ENCODE measurements at places on chromosomes 5 and 9. TPM values are rescaled to one million over a fixed set of nuclear protein-coding genes. Genes with fewer than 3 reads are reported as not detected.

- H3K4me1 ChIP-seq = no peaks in the 10 kb centered on the region
- no peak overlapping the region for H3K27ac ChIP-seq
- no peak for DNase-seq
- H3K36me3 ChIP-seq = no peaks in the 10 kb centered on the region
Measured at GRCh38 chr5:174423558-174423957, 300.8 kb upstream of the MSX2 start.

DNA sequence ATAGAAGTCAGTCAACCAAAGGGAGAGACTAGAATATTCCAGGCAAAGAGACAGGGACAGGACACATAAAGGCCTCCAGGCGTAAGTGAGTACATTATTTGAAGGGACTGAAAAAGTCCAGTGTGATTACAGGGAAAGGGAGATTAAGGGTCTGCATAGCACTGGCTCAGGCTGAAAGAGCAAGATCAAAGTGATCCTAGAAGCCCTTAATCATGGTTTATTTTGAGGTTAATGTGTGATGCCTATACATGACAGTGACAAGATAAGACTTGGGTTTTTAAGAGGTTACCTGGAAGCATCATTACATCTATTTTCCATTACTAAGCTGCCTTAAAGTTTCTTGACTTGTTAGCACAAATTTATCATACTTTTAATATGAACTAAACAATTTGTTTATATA, 25.8 kb downstream of the LMBRD2 start:
- no peak overlapping the region for H3K27ac ChIP-seq
- H3K4me3 ChIP-seq = no peak overlapping the region
- H3K4me1 ChIP-seq = no peaks in the 10 kb centered on the region
- DNase-seq = no peak

DNA sequence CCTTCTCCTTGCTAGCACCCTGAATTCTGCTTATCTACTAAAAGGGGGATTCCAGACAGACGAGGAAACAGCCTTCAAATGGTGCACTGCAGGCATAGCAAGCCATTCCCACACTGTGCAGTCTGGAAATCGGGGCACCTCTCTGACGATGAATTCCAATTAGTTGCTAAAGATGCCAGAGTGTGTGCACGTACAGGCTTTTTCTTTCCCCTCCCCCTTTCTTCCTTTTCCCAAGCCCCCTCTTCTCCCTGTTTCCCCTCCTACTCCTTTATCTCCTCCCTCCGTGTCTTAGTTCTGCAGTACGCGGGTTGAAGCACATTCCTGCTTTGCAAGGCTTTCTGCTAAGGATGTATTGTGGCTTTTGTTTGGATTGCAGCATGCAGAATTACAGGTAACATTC, at the start of gene GPR21:
TSS of gene GPR21 (plus strand) at position 316 of the 400 bp plus-strand sequence. CDS start 900 bp downstream, outside the sequence.
- H3K4me1 ChIP-seq = peaks cover 20% of the 10 kb centered on the region
- DNase-seq = no peak
- peak within 1 kb of the TSS; percentile 37 for H3K27ac ChIP-seq
- H3K36me3 ChIP-seq = peaks cover 21% of the 10 kb centered on the region

CTSV gene
- total RNA-seq = not detected

DNA sequence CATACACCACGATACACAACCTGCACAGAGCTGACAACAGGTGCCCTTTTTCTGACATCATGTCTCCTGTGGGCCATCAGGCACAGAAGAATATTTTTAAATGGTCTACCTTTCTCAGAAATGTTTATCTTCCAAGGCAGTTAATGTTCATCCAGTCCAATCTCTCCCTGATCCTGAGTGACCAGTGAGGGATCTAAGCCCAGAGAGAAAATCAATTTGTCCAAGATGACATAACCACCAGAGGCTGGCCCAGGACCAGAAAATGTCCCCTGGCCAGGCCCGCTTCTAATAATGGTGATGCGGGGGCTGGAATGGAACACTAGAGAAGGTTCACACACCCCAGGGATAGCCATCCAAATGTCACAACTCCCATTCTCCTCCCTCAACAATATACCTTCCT, 357.9 kb upstream of the KIF2A start:
- H3K27ac ChIP-seq = peak overlapping the region; percentile 64
- H3K27me3 ChIP-seq = no peaks in the 10 kb centered on the region
- no peak overlapping the region for H3K4me3 ChIP-seq
- peaks cover 10% of the 10 kb centered on the region for H3K4me1 ChIP-seq

GRCh38 chr9:24594234-24594850, 48.6 kb upstream of the IZUMO3 start:
- H3K4me3 ChIP-seq = no peak overlapping the region
- no peak for DNase-seq
- no peaks in the 10 kb centered on the region for H3K36me3 ChIP-seq
- no peaks in the 10 kb centered on the region for H3K4me1 ChIP-seq
- H3K27ac ChIP-seq = no peak overlapping the region

DNA sequence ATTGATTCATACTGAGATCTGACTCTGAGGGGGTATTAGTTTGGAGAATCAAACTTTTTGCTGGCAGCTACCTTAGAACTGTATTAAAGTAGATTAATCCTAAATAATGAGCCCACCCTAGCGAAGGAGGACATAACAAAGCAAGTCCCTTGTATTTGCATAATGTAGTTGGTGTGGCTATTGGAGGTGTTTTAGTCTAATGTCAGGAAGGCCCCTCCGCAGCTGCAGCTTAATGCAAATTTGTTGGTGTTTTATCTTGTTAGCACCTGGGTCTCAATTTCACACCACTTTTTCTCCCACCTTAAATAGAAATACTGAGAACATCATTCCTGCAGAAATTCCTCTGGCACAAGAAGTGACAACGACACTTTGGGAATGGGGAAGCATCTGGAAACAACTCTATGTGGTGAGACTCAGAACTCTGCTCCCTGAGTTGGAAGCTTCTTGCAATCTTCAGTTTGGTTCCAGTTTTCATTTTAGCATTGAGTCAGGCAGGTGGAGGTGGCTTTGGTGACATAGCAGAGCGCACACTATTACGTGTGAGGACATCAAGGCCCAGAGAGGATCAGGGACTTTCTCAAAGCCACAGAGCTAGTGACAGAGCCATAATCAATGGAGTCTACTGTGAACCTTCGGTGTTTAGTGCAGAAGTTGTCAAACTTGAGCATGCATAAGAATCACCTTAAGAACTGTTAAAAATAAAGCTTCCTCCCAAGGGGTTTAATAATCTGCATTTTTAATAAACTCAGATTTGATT, 33.9 kb downstream of the DOCK2 start:
- no peaks in the 10 kb centered on the region for H3K27me3 ChIP-seq
- H3K4me3 ChIP-seq = no peak overlapping the region
- DNase-seq = no peak
- H3K4me1 ChIP-seq = no peaks in the 10 kb centered on the region

SLC44A1 gene
- 74.9 TPM for total RNA-seq

DNA sequence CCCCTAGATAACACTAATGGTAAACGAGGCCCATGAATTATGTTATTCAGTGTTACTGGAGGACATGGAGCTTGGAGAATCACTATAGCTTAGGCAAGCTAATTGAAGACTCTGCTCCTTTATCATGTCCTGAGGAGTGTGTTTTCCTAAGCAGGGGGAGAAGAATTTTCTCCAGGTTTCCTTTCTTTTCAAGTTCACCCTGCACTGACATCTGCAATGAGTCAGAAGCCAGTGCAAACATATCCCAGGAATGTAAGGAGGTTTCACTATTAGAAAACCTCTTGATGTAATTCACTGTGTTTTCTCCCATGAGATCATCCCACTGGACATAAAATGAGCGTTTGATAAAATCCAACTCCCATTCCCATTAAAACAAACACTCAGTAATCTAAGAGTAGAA, 75.6 kb downstream of the DMRT2 start:
- DNase-seq = no peak
- H3K27me3 ChIP-seq = no peaks in the 10 kb centered on the region
- no peaks in the 10 kb centered on the region for H3K36me3 ChIP-seq
- no peaks in the 10 kb centered on the region for H3K4me1 ChIP-seq
- no peak overlapping the region for H3K4me3 ChIP-seq

GPR150 gene
- total RNA-seq = 0.44 TPM

PCDHGA6 gene
- total RNA-seq = 12.3 TPM

EGFL7 gene
- total RNA-seq = 189 TPM

DNA sequence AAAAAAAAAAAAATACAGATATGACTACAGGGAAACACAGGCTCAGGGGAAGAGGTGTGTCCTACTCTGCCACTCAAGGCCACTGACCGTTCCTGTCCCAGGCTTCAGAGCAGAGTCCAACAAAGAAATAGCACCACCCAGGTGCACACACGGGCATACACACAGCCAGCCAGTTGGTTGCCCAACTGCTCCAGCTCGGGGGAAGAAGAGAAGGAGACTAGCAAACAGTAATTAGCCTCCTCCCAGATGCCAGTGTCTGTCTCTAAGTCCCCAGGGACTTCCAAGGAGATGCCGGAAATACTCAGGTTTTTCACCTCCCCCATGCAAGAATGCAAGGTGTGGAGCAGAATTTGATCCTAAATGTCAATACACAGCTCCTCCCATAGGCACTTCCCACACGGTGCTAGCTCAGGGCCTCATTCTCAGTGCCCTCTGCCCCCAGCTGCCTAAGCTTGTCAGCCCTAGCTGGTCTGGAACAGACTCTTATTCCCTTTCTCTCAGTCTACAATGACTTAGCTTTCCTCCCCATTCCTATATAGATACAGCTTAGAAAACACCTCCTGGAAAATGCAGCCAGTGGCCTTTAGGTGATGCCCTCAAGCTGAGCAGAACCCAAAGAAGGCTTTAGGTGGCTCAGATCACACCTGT, 1.7 kb downstream of the MYORG start:
- no peak for DNase-seq
- H3K36me3 ChIP-seq = no peaks in the 10 kb centered on the region
- peak overlapping the region; percentile 84 for H3K27ac ChIP-seq
- H3K4me3 ChIP-seq = no peak overlapping the region
- H3K27me3 ChIP-seq = peaks cover 32% of the 10 kb centered on the region
- H3K4me1 ChIP-seq = peaks cover 39% of the 10 kb centered on the region

BHMT2 gene
- total RNA-seq = 27.6 TPM

SPATA31E1 gene
- total RNA-seq = not detected

GRCh38 chr5:118967059-118967508, 21.3 kb downstream of the DTWD2 start:
- H3K36me3 ChIP-seq = no peaks in the 10 kb centered on the region
- H3K27ac ChIP-seq = no peak overlapping the region
- no peak for DNase-seq
- no peak overlapping the region for H3K4me3 ChIP-seq
- no peaks in the 10 kb centered on the region for H3K27me3 ChIP-seq

- no peak overlapping the region for H3K4me3 ChIP-seq
- H3K27ac ChIP-seq = peak overlapping the region; percentile 74
- no peak for DNase-seq
- no peaks in the 10 kb centered on the region for H3K4me1 ChIP-seq
- no peaks in the 10 kb centered on the region for H3K27me3 ChIP-seq
Measured at GRCh38 chr9:92425474-92425873, 1.2 kb upstream of the OMD start.

PCDH1 gene
- 42.6 TPM for total RNA-seq

- H3K27ac ChIP-seq = no peak overlapping the region
- no peaks in the 10 kb centered on the region for H3K36me3 ChIP-seq
- peaks cover 14% of the 10 kb centered on the region for H3K4me1 ChIP-seq
- H3K4me3 ChIP-seq = no peak overlapping the region
Measured at GRCh38 chr9:79559495-79560181, 12.1 kb upstream of the TLE4 start.

DNA sequence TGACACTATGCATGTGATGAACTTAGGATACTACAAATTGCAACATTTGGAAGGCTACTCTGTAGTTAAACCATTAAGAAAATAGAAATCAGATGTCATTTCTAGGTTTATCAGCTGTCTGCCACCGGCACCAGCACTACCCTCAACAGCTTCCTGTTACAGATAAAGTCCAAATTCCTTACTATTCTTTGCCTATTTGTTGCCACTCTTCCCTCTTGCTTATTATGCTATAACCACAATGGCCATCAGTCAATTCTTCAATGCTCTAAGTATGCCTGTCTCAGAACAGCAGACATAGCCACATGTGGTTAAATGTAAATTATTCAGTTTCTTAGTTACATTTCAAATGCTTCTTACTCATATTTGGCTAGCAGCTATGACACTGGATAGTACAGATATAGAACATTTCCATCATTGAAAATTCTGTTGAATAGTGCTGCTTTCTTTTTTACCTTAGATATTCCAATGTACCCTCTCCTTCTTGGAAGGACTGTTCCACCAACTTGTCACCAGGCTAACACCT, 21.0 kb downstream of the DHX29 start:
- no peak for DNase-seq
- H3K36me3 ChIP-seq = peaks cover 14% of the 10 kb centered on the region
- no peaks in the 10 kb centered on the region for H3K27me3 ChIP-seq
- H3K27ac ChIP-seq = no peak overlapping the region

TLX3 gene
- not detected for total RNA-seq

- H3K27ac ChIP-seq = no peak overlapping the region
- no peaks in the 10 kb centered on the region for H3K27me3 ChIP-seq
- H3K36me3 ChIP-seq = no peaks in the 10 kb centered on the region
- no peak overlapping the region for H3K4me3 ChIP-seq
Measured at GRCh38 chr5:61806491-61807020, 474.5 kb downstream of the ZSWIM6 start.

PCDHA5 gene
- total RNA-seq = 0.42 TPM

- DNase-seq = no peak
- H3K27ac ChIP-seq = no peak overlapping the region
- no peaks in the 10 kb centered on the region for H3K4me1 ChIP-seq
Measured at GRCh38 chr9:120452631-120453030, 127.3 kb downstream of the CDK5RAP2 start.

DNA sequence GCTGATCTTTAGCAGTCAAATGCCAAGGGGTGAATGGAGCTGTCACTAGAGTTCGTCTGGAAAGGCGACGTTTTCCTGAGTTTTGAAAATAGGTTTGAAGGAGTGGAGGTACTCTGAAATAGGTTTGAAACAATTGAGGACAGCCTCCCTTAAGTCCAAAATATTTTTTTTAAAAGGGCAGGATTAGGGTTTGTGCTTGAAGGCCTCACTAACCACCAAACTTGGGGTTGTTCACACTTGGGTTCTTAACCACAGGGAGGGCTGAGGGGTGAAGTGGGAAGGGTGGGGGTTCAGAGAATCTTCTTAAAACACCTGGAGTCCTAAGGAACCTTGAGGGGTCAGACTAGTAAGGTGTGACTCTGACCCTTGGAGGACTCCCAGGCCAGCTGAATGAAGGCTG, 3.5 kb upstream of the PCDH12 start:
- H3K4me1 ChIP-seq = peaks cover 6% of the 10 kb centered on the region
- DNase-seq = no peak
- no peaks in the 10 kb centered on the region for H3K36me3 ChIP-seq
- H3K4me3 ChIP-seq = no peak overlapping the region
- H3K27me3 ChIP-seq = no peaks in the 10 kb centered on the region

Measured in tibial nerve (tissue), 4 donors.